ELR (cell line): ENCODE measurements at places on chromosomes 1 and 21.

- DNase-seq = peak; percentile 26
These were observed 23.4 kb upstream of the ABCG1 start for GRCh38 chr21:42195378-42196031.

DNA sequence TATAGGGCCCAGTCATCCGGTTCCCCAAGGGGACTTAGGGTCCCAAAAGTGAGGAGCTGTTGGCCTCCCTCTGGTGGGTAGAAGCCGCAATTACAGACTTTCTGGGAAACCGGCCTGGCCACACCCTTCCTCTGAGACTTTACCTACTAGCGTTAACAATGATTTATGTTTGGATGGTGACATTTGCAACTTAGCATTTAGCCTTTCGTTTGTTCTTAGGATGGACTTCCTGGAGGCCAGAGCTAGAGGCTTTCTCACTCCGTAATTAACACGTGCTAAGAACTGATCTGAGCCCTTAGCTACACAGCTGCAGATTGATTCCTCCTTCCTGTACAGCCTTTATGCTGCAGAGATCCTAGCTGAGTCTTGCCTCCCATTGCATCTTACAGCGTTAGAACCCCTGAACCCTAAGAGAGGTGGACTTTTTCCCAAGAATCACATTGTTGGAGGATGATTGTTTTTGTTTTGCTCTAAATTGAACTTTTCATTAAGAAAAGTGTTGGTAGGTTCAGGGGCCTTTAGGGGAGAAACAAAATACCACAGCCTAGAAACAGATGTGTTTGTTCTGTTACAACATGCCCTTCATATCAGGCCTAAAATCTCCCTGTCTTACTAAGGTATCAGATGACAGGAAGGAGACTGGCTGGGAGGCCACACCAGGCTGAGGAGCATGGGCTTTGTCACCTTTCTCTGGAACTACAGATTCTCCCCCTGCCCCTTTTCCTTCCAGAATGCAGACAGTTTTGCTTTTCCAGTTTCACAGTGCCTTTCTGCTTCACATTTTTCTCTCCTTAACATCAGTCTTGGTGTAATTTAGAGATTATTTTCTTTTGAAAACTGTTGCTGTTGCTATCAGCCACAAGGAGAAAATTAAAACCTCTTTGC lies 1.9 kb downstream of the S100A11 start:
- DNase-seq = peak; percentile 87

DNA sequence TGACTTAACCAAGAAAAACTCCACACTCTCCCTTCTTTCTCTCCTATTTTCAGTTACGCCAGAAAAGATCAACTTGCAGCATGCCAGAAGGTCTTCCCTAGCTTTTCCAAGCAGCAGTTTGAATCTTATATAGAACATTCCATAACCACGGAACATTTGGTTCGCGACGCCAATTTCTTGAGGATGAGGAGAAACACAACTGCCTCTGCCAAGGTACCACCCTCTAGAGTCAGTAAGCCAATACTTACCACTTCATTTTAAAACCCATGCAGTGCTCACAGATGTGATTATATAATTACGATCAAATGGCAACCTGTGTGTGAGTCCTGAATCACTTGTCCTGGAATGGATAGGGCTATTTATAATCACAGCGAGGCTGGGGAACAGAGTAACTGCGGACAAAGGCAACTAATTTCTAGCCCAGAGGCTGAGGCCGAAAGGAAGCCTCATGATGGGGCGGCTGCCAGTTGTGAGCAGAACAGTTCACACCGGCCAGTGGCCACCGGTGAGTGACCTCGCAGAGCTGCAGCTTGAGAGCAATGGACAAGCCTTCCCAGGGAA lies 43.2 kb upstream of the BACE2 start:
- no peak for DNase-seq

DNA sequence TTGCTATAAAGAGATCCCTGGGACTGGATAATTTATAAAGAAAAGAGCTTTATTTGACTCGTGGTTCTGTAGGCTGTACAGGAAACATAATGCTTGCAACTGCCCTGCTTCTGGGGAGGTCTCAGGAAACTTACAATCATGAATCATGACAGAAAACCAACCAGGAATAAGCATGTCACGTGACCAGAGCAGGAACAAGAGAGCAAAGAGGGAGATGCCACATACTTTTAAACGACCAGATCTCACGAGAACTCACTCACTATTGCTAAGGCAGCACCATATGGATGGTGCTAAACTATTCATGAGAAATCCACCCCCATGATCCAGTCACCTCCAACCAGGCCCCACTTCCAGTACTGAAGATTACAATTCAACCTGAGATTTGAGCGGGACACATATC lies 49.8 kb upstream of the RCC1 start:
- DNase-seq = peak; percentile 78

DNA sequence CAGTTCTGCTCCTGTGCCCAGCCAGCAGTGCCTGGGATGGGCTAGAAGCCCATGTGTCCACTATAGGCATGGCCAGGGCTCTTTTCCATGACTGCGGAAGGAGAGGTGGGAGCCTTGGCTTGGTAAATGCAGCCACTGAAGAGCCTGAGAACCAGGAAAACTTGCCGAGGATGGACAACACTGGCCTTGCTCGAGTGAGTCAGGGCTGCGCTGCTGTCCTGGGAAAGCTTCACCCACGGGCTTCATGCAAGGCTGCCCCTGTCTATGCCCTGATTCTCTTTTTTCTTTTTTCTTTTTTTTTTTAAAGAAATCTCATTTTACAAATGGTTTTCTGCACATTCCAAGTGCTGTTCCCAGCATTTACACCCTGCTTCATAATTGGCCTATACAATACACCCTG lies 156.5 kb downstream of the CAMTA1 start:
- DNase-seq = no peak

- DNase-seq = no peak
These were observed 13.6 kb downstream of the MTR start for GRCh38 chr1:236808564-236809130.

- DNase-seq = no peak
These were observed 96.5 kb upstream of the BTG3 start for GRCh38 chr21:17709266-17709611.

GRCh38 chr1:108816049-108816893 lies 40.6 kb downstream of the AKNAD1 start:
- DNase-seq = peak; percentile 94

GRCh38 chr1:2353551-2354438 lies 37.6 kb downstream of the MORN1 start:
- no peak for DNase-seq

GRCh38 chr1:16984717-16985116 lies 4.3 kb upstream of the MFAP2 start:
- DNase-seq = peak; percentile 84

- DNase-seq = no peak
These were observed 6.1 kb upstream of the LDLRAP1 start for GRCh38 chr1:25537153-25537831.

DNA sequence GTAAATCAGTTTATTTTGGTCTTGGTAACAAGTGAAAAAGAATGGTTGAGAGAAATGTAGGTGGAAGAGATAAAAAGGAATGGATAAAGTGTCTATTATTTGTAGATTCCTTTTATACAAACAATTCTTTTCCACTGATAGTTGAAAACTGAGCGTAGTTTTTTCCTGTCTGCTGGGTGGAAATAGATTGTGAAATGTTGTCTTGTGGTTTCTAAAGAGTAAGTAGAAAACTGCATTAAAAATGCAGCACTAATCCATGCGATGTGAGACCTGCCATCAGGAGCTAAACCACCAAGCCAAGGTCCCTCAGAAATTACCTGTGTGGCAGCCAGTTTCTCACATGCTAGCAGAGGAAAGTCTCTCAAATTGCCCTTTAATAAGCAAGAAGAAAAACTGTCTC lies 103.2 kb upstream of the SLC44A3 start:
- no peak for DNase-seq

- DNase-seq = peak; percentile 95
These were observed 46.9 kb downstream of the DOP1B start for GRCh38 chr21:36203603-36203889.

DNA sequence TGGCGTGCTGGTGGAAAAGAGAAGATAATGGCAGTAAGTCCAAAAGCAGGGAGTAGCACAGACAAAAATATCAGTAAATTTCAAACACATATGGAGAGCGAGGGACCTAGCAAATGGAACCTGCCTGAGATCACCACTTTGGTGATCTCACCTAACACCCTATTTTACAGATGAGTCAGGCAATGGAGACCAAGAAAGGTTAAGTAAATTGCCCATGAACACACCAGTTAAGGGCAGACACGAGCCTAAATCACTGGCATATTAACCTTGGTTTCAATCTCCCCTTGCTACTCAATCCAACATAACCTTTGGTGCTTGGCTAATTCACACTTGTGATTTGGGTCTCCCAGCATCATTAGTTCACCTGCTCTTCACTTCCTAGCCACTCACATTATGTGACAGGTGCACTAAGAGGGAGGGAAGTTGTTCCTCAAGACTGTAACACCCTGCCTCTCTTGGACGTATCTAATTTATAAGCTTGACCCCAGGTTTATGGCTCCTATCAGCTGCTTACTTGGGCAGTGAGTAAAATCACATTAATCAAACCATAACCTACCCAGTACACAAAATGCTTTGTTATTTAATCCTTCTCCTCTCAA lies 11.5 kb downstream of the ZNF697 start:
- DNase-seq = peak; percentile 67
